Spinal cord (tissue), 10 donors: ENCODE measurements at places on chromosomes 2 and 18.

DNA sequence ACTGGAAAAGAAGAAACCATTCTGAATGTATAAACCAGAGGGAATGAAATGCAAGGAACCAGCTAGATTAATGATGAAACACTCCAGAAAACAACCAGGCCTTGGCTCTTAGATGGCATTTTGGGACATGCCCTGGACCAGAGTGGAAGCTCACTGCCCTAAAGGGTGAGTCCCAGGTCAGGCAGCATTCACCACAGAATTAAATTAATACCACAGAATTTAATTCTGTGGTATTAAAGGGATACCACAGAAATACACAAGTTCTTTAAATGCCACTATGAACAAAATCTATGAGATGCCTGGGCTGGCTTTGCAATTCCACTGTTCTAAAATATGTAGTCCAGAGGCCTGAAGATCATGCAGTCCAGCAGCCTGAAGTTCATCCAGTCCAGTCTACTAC is 122.3 kb upstream of the KYNU start:
- no peak overlapping the region for H3K4me3 ChIP-seq
- no peaks in the 10 kb centered on the region for H3K36me3 ChIP-seq
- no peaks in the 10 kb centered on the region for H3K4me1 ChIP-seq
- H3K27ac ChIP-seq = no peak overlapping the region
- no peak for DNase-seq

DNA sequence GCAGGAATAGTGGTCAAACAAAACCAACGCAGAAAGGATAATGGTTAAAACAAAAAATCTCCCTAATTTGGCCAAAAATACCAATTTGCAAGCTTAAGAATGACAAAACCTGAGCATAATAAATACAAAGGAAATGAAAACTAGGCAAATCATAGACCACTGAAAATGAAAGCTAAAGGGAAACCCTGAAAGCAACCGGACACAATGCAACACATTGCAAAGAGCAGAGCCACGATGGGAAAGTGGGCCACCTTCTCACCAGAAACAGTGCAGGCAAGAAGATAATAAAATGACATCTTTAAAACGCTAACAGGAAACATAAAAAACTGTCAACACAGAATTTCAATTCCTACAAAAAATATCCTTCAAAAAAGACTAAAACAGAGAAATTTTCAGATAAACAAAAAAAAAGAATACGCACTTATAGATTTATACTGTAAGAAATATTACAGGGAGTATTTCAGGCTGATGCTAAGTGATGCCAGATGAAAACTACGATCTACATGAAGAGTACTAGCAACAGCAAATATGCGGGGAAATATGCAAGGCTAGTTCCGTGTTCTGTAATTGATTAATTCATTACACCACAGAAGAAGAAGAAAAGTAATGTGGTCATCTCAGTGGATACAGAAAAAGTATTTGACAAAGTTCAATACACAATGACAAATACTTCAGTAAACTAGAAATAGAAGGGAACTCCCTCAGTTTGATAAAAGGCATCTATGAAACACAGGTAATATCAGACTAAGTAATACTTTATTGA is 239.5 kb downstream of the L3MBTL4 start:
- no peaks in the 10 kb centered on the region for H3K27me3 ChIP-seq
- no peak overlapping the region for H3K27ac ChIP-seq
- no peak overlapping the region for H3K4me3 ChIP-seq
- H3K4me1 ChIP-seq = no peaks in the 10 kb centered on the region
- DNase-seq = no peak

- no peak for DNase-seq
- H3K36me3 ChIP-seq = no peaks in the 10 kb centered on the region
- H3K4me3 ChIP-seq = no peak overlapping the region
- no peak overlapping the region for H3K27ac ChIP-seq
- H3K4me1 ChIP-seq = no peaks in the 10 kb centered on the region
These were observed 279.7 kb downstream of the MBD2 start for GRCh38 chr18:53944721-53945120.

DNA sequence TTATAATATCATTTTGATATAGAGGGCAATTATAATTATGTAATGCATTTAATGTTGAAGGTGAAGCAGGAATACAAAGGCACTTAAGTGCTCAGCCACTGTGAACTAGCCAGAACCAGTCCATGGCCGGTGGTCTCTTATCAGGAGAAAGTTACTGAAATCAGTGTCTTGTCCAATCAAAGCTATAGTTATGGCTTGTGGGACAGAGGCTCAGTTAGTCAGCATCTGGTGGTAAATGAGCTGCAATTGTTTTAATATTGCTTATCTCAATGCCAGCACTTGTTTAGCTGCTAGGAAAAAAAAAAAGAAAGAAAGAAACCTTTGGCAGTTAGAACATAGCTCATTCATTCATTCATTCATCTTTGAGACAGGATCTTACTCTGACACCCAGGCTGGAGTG is 3.8 kb upstream of the ALS2 start:
- H3K27ac ChIP-seq = no peak overlapping the region
- DNase-seq = no peak
- H3K27me3 ChIP-seq = no peaks in the 10 kb centered on the region
- peaks cover 8% of the 10 kb centered on the region for H3K4me1 ChIP-seq
- H3K4me3 ChIP-seq = no peak overlapping the region

DNA sequence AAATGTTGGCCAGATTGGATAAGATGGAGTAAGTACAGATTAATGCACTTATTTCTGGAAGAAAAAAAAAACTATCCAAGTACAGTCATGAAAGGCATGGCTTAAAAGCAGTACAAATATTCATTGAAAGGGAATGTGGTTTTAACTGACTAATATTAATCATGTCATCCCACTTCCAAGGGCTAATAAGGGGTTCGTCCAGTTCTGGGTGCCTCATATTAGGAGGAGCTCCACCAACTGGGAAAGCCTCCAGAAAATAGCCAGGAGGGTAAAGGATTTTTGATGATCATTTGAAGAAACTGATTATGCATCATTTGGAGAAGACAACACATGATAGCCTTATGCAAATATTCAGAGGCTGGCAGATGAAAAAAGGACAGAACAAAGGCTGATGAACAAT is 115.2 kb upstream of the ARL5A start:
- DNase-seq = no peak
- no peaks in the 10 kb centered on the region for H3K27me3 ChIP-seq
- no peaks in the 10 kb centered on the region for H3K36me3 ChIP-seq
- no peak overlapping the region for H3K27ac ChIP-seq
- peaks cover 12% of the 10 kb centered on the region for H3K4me1 ChIP-seq

GRCh38 chr18:53253789-53254188 is 913.8 kb downstream of the DCC start:
- no peaks in the 10 kb centered on the region for H3K36me3 ChIP-seq
- no peaks in the 10 kb centered on the region for H3K27me3 ChIP-seq
- DNase-seq = peak; percentile 40
- H3K27ac ChIP-seq = no peak overlapping the region
- no peaks in the 10 kb centered on the region for H3K4me1 ChIP-seq

DNA sequence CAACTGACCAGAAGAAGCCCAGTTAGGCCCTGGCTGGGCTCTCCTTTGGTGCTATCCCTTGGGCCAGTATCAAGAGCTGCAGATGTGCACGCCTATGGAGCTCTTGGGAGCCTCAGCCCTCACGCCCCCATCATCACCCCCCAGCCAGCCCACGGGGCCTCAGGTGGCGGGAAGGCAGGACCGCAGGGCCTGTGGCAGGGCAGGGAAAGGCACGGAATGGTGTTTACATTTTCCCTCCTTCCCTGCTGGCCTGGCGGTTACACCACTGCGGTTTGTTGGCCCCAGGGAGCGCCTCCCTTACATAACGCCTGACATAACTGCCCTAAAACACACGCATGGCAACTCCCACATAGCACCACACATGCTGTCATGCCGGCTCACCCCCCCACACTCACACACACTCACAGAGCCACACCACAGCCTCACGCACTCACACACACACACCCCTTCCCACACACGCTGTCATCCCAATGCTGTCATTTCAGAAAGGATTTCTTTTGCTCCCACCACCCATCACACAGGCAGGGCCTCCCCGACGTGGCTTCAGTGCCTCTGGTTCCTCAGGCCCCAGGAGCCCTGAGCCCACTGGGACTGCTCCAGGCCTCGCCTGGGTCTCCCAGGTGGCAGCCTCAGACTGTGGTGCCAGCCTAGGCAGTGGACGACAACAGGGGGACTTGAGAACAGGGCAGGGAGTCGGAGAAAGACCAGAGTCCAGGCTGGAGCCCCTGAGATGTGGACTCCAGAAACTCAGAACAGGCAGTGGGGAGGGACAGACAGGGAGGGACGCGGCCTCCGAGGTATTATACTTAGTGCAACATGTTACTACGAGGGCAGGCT is 15.7 kb downstream of the ZFP36L2 start:
- H3K4me1 ChIP-seq = peaks cover 9% of the 10 kb centered on the region
- H3K27me3 ChIP-seq = no peaks in the 10 kb centered on the region
- no peak overlapping the region for H3K4me3 ChIP-seq
- peak; percentile 13 for DNase-seq
- H3K36me3 ChIP-seq = peaks cover 6% of the 10 kb centered on the region

DNA sequence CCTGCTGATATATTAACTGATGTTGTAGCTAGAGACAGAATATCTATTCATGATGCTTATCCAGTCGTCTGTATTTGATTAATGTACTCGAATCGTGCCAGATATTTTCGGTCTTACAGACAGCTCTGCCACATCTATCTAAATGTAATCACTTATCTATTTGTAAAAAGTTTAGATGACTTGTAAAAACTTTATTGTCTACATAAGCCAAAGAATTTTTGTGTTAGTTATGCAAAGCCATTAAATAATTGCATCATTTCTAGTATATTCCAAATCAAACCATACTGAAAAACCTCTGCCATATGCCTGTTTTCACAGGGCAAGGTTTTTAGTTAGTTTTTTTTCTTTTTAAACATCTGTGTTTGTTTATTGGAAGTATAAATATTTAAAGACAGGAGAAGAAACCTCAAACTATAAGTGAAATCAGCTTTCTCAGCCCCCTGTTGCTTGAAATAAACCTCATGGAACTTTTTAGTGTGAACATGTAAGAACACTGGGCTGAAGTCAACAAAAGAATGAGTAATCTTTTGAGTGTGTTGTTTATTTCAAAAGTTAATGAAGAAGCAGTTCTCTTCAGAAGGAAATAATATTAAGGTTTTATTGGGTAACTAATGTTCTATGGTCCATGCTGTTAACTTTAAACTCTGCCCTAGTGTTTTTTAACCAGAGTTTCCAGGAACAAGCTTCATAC is 657.6 kb upstream of the SYT4 start:
- H3K4me1 ChIP-seq = no peaks in the 10 kb centered on the region
- H3K36me3 ChIP-seq = no peaks in the 10 kb centered on the region
- no peak overlapping the region for H3K27ac ChIP-seq
- DNase-seq = peak; percentile 56
- no peak overlapping the region for H3K4me3 ChIP-seq

- no peaks in the 10 kb centered on the region for H3K4me1 ChIP-seq
- no peak overlapping the region for H3K27ac ChIP-seq
- no peaks in the 10 kb centered on the region for H3K27me3 ChIP-seq
- H3K36me3 ChIP-seq = no peaks in the 10 kb centered on the region
- H3K4me3 ChIP-seq = no peak overlapping the region
- DNase-seq = no peak
These were observed 4.3 kb downstream of the UGT1A9 start for GRCh38 chr2:233676046-233676445.

DNA sequence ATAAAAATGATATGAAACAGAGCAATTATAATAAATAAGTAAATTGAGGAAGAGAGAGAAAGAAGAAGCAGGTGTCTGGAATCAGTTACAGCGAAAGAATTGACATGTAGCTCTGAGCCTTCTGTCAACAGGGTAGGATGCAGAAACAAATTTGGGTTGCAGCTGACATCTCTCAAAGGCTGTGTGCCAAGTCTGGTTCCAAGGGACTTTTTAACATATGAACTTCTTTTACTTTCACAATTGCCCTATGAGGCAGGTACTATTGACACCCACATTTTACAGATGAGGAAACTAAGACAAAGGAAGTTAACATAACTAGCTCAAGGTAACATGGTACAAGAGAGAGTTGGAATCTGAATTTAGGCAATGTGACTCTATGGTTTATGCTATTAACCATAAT is 260.0 kb downstream of the ASXL3 start:
- H3K27me3 ChIP-seq = no peaks in the 10 kb centered on the region
- no peak overlapping the region for H3K27ac ChIP-seq
- H3K4me1 ChIP-seq = no peaks in the 10 kb centered on the region
- H3K36me3 ChIP-seq = no peaks in the 10 kb centered on the region

DNA sequence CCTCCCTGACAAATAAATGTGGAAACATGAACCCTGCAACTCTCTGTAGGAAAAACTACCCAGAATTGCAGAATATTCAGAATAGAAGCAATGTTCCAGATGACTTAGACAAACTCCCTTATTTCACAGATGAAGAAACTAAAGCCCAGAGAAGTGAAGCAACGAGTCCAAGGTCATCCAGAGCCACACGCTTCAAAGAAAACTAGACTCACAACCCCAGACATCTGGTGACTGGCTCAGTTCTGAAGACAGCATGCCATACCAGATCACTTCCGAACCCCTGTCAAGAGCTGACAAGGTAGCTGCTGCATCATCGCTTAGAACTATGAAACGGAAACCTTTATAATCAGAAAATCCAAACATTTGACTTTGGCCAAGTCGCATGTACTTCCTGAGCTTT is 101.3 kb downstream of the PID1 start:
- H3K4me1 ChIP-seq = peaks cover under 1% of the 10 kb centered on the region
- no peak overlapping the region for H3K4me3 ChIP-seq
- H3K27ac ChIP-seq = no peak overlapping the region
- H3K27me3 ChIP-seq = no peaks in the 10 kb centered on the region

- no peak overlapping the region for H3K4me3 ChIP-seq
- peaks cover 29% of the 10 kb centered on the region for H3K4me1 ChIP-seq
- no peak for DNase-seq
- no peak overlapping the region for H3K27ac ChIP-seq
- H3K36me3 ChIP-seq = no peaks in the 10 kb centered on the region
These were observed 120.7 kb upstream of the FHL2 start for GRCh38 chr2:105519516-105519915.

GRCh38 chr18:79512461-79513380 is 117.0 kb downstream of the NFATC1 start:
- H3K36me3 ChIP-seq = peaks cover 39% of the 10 kb centered on the region
- no peaks in the 10 kb centered on the region for H3K27me3 ChIP-seq
- no peak overlapping the region for H3K4me3 ChIP-seq
- DNase-seq = no peak
- H3K27ac ChIP-seq = no peak overlapping the region

GRCh38 chr2:1219901-1220573 is 193.2 kb upstream of the TPO start:
- no peaks in the 10 kb centered on the region for H3K27me3 ChIP-seq
- peaks cover 10% of the 10 kb centered on the region for H3K4me1 ChIP-seq
